ENCODE measurements at places on chromosomes 2 and 18.

DNA sequence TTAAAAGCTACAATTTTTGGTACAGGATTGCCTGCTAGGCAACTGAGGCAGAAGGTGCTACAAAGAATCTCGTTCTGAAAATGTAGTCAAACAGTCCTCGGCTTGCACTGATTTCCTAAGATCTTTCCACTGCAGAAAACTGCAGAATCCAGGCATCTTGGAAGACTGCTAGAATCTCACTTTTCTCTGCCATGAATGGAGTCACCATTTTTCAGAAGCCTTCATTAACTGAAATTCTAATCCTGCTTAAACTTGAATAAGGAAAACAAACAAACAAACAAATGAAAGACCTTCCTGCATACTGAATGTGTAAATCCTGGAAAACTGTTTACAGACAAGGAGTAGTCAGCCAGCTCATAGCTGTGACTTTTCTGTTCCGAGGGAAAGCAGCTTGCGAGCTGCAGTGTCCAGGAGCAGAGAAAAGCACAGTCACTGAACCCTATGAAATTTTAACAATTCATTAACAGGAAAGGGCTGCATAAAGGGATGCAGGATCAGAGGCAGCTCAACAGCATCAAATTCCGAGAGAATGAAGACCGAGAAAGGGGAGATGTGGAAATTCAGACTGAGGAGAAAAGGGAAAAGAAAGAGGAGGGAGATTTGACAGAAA, 210.5 kb upstream of the PIK3C3 start:
- no peak for DNase-seq

DNA sequence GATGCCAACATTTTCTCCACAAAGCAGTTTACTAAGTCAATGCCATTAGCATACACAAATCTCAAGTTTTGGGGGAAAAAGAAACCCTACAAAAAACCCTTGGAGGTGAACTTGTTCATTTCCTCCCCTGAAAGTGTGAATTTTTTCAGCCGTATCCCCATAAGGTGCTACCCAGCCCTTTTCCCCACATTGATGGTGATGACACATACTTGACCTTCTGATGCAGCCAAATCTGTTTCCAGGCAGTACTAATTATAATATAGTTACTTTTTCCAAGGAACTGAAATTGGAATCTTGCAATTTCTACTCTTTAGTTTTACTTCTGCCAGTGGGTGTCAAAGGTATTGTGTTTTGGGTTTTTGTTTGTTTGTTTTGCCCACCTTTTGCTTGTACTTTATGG, 474.5 kb downstream of the TGIF1 start:
- no peak for DNase-seq

DNA sequence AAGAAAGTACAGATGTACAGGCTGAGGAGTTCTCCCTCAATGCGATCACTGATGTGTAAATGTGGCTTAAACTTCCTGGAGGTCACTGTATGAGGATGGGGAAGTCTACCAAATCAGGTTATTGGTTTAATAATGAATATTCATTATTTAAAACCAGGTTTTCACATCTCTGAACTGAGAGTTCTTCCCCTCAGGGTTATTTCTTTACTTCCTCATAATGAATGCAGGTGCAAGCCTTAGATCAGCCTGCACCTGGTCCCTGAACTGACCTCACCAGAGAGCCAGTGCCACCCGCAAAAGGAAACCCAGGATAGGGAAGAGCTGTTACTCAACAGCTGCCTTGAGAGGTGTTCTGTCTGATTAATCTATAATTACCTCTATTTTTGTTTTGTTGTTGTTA, 369.0 kb downstream of the EPHA4 start:
- no peak for DNase-seq

- peak; percentile 28 for DNase-seq
Measured at GRCh38 chr2:46521215-46521683, 41.9 kb downstream of the TMEM247 start.

- no peak for DNase-seq
Measured at GRCh38 chr2:232662486-232663260, 29.3 kb downstream of the EFHD1 start.

DNA sequence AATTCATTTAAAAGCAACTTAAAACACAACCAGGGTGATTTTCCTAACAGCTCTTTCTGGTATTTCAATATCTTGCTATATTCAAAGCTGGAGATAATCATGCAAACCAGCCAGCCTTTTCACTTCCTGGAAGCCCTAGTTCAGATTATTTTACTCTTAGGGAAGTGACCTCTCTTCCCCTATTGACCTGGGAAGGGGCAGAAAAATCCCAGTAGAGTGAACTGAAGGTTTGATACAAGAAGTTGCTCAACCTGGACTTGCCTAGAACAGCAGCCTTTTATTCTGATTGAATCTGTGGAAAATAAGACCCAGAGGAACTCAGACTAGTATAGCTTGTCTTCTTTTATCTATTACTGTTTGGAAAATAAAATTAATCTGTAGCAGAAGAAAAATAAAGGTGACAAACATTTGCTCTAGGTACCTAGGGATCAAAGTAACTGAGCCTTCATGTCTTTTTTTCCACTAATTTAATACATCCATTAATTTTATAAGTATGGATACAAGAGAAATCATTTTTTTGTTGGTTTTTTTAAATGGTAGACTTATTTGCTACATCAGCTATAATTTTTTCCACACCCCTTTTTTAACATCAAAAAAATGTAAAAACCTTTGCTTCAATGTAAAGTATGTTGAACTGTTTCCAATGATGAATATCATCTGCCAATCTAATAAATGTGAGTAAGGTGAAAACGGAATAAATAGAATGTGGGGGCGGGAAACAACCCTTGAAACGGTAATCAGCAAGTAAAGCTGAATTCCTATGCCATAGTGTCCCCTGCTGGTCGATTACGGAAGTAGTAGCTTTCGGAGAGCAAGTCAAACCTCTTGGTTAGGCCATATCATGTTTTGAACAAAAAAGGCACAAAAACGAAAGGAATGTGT, 629.9 kb downstream of the NRXN1 start:
- peak; percentile 2 for DNase-seq

DNA sequence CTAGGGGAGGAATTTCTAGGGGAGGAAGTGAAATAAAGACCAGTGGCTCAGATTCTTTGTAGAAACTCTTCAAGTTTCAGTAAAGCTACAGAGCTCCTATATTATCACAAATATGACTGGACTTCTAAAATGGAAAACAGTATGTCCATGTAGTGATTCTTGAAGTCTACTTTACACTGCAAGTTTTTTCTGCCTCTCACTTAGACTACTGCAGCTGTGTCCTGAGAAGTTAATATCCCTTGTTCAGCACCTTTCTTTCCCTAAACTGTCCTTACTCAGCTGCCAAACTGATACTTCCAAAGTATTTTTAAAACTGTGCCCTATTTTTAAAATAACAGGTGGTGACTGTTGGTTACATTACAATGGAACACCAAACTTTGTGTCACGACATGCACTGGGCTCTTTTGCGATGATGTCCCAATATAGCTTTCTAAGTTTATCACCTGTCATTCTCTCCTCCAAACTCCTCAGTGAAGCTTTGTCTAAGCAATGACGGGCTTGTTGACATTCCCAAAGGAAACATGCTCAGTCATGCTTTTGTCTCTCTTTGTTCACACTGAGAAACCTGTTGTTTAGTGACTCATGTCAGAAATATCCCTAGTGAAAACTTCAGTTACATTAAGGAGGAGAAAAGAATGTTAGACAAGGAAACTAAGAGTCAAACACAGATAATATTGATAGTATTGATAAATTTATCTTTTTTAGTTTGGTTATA, 341.1 kb downstream of the ARL6IP6 start:
- DNase-seq: no peak

GRCh38 chr2:43718530-43719124, 42.4 kb upstream of the C1GALT1C1L start:
- no peak for DNase-seq

DNA sequence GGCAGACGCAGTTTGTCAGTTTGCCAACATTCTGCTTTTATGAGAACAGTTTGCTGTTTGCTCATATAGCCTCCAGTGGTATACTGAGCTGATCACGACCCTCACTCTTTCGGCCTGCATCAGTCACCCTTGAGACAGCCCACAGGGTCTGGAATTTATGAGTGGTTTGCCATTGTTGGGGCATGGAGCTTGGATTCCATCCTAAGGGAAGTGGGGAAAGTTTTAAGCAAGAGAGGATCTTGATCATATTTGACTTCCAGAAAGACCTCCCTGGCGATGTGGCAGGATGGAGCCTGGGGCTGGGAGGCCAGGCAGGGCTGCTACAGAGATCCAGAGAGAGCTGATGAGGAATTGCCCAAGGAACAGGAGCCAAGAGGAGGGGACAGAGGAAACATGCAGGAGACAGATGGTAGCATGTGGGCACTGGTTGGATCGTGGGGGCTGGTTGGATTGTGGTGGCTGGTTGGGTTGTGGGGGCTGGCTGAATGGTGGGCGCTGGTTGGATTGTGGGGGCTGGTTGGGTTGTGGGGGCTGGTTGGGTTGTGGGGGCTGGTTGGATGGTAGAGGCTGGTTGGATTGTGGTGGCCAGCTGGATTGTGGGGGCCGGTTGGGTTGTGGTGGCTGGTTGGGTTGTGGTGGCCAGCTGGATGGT, 27.3 kb upstream of the GPR17 start:
- peak; percentile 33 for DNase-seq

Measured in HFFc6 (cell line).